Sigmoid colon (tissue), 7 donors: ENCODE measurements at places on chromosomes 3 and 15.

DNA sequence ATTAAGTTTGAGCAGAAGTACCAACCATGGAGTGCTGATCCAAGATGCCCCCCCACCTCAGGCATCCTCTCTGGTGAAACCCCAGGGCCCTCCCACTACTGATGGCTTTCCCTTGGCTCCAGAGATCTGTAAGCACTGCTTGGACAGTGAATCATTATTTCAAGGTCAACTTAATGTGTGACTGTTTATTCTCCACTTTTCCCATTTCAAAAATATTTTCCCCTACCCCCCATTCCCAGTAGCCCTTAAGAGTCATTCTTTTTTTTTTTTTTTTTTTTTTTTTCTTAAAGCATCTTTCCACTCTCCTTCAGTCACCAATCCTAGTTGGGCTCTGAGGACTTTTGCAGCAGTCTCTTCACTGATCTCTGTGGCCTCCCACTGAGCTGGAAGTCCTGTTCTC, 82.6 kb downstream of the PCCB start:
- DNase-seq, result no peak

DNA sequence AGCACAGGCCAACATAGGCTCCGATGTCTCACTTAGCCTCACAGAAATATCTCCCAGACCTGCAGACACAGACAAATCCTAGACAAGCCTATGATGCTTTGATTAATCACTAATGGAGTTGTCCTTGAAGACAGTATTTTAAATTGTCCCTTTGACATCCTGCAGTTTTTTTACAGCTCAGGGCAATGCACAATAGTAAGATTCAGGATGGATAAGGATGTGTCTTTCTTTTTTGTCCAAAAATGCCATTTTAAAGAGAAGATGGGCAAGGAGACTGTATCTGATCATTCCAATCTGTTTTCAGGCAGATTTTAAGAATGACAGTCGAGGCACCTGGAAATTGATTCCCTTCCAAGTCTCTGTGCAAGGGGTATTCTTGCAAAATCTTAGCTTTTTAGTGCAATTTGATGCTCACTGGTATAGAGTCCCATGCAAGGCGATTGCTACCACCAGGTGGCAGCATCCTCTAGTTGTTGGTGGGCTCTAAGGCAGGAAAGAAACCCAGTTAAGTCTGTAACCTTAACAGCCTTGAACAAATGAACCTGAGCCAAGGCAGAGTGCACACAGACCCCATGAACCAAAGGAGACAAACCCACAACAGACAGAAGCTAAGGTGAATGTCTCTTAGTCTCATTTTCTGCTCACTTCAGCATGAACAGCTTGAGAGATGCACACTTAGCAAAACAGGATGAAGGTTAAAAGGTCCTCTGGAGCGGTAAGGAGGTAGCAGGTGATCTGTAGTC, 51.2 kb upstream of the MINAR1 start:
- DNase-seq, result peak; percentile 71

GRCh38 chr3:195907934-195908693, at the start of gene TNK2:
Gene TNK2 (minus strand): TSS chr3:195908551. CDS start chr3:195888588, 19,963 bp downstream.
- peak; percentile 72 for DNase-seq

DNA sequence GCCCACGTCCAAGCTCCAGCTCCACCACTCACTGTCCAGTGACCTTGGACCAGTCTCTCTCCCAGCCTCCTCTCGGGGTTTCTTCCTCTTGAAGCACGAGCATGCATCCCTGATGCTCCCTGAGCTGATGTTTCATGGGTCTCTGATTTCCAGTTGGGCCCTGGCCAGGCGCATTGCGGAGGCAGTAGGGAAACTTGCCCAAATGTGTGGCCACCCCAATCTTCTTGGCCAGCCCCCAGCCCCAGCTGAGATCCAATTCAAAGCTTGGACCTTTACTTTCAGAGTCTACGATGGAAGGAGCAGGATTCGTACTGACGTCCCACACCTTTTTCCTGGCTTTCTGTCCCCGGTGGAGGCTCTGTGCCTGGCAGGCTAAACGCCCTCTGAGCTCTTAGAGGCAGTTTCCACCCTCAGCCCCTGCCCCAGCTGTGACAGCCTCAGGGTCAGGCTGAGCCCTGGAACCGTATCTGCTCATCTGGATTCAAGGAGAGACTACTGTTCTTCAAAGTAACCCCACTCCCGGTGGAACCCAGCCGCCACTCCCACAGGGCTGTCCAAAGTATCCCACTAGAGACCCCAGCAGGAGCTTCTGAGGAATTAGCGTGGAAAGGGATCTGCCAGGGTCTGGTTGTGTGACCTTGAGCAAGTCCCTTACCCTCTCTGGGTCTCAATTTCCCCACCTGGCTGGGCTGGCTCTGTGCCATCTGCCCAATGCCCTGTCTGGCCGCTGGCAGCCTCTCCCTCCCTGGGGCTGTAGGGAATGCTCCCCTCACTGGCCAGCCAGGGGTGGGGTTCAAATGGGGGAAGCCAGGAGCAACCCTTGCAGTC, 37.4 kb downstream of the CPN2 start:
- peak; percentile 94 for DNase-seq

GRCh38 chr15:25616471-25616870, 177.6 kb upstream of the UBE3A start:
- DNase-seq, result no peak

DNA sequence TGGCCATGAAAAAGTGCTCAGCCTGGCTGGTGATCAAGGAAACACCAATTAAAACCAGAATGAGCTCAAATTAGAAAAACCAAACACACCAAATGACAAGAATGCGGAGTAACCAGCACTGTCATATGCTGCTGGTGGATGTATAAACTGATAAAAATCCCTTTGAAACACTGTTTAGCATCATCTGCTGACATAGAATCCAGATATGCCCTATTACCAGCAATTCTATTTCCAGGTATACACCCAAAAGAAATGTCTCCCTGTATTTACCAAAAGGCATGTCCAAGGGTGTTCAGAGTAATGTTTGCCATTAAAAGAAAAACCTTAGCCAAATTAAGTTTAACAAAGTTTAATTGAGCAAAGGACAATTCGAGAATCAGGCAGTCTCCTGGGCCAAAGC, 138.6 kb downstream of the FMN1 start:
- DNase-seq, result no peak

GRCh38 chr15:35673093-35673684, 127.2 kb upstream of the DPH6 start:
- DNase-seq, result no peak

- DNase-seq, result no peak
Observed at GRCh38 chr3:121436641-121437040, 109.1 kb downstream of the POLQ start.

DNA sequence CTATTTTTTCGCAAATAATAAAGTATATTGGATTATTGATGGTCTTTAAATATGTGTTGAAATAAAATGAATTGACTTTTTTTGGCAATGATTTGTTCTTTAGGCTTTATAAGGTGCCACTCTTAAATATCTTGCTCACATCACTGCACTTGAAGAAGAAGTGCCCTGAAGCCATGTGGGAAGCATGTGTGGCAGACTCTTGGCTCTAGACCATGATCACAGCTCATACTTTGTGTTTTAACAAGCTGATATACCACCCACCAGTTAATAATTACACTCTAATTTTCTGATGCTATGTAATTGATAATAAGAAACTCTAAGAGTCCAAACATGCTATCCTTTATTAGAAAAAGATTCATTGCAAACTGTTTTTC, 52.1 kb upstream of the TGFBR2 start:
- DNase-seq, result no peak

- DNase-seq, result no peak
Observed at GRCh38 chr3:21621181-21621651, 129.8 kb downstream of the ZNF385D start.

DNA sequence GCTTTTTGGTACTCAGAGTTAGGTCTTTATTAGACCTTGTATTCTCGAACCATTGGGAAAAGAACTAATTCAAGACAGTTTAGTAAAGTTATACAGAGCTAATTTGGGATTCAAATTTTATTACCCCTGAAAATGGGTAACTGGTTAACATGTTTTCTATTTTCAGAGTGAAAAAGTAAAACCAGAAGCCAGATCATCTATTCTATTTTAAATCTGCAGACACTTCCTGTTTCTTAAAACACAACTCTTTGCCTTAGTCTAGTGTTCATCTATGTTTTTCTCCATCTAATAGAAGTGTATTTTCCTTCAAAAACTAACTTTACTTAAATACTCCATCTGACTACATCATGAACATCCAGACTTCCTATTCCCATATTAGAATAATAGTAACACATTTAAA, 113.4 kb downstream of the CCNL1 start:
- DNase-seq, result no peak

- DNase-seq, result no peak
Observed at GRCh38 chr15:77819851-77820728, 187.4 kb upstream of the LINGO1 start.

DNA sequence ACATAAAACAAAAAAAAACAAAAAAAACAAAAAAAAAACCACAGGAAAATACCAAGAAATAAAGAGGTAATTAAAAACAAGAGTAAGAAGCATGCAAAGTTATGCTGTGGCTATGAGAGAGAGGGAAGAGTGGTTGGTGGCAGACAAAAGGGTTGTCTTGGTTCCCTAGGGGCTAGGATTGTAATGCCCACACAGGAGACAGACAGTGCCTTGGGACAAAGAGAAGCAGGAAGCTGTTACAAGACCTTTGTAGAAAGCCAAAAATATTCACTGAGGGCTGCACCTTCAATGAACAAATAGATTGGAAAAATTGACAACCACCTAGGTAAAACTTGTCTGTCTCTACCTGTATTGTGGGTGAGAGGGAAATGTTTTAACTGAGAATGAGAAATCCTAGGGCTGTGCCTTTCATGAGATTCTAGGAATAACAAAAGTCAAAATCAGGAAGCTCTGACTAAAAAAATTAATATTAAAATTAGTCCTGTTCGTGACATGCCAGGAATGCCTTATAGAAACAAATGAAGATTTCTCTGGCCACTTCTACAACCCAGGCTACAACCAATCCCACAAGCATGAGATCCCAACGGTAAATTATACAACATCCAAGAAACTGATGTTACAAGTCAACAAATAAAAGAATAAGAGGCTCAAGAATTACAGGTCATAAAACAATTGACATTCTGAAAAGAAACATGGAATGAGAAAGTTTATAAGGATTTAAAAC, 45.0 kb upstream of the PRICKLE2 start:
- DNase-seq, result no peak

DNA sequence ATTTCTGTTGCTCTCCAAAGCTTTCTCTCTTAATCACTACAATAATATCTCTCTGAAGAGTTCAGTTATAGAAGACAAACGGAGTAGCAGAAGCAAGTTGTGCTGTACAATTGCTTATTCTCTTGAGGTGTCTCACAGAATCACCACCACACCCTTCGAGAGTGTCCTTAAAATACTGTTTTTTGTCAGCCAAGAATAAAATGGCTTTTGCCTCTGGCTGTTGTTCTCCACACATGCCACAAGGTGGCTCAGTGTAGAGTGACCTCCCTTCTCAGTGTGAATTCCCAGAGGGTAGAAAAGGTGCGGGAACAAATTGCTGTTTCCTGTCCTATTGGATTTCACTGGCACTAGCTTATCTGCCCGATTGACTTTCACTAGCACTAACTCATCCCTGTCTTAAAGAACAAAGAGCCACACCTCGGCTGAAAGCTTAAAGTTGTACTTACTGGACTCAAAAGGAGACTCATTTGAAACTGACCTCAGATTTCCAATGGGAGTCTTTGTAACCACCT, 134.2 kb upstream of the SATB1 start:
- no peak for DNase-seq

GRCh38 chr3:157559401-157559800, 56.2 kb upstream of the VEPH1 start:
- no peak for DNase-seq

- no peak for DNase-seq
Observed at GRCh38 chr3:123055352-123055751, 11.5 kb upstream of the PDIA5 start.

- DNase-seq, result no peak
Observed at GRCh38 chr3:82960379-82960778, 1198.9 kb upstream of the GBE1 start.

DNA sequence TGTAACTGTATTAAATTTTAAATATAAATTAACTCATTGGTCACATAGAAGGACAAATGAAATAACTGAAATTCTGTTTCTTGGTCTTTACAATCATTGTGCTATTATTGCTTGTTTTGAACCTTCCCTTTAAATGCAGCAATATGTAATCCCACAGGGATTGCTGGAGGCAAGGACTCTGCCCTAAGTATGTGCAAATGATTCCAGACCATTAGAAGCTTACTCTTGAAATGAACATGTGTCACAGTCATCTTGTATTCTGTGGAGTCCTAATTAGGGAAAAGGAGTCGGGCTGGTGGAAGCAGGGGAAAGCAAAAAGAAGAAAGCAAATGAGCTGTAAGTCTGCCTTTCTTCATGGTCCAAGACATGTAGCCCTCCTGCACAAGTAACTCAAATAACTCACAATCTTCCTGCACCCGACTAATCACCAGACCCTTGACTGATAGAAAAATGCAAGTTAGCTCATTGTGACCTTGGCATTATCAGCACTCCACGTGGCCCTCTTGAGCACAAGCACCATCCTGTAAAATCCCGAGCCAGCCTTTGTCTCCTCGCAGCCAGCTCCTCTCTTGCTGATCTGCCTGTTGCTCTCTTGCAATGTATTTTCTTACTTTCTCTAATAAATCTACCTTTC, 2.3 kb upstream of the TMPRSS7 start:
- no peak for DNase-seq

- no peak for DNase-seq
Observed at GRCh38 chr15:38593524-38593923, 28.9 kb upstream of the RASGRP1 start.

- DNase-seq, result no peak
Observed at GRCh38 chr3:55144015-55144673, 216.3 kb upstream of the LRTM1 start.

GRCh38 chr3:71583566-71584393, at the start of gene FOXP1:
Gene FOXP1 (minus strand): TSS chr3:71583728. CDS start chr3:71198381, 385,347 bp downstream.
- peak; percentile 85 for DNase-seq

- DNase-seq, result peak; percentile 64
Observed at GRCh38 chr3:5011555-5012256, 32.5 kb downstream of the BHLHE40 start.

DNA sequence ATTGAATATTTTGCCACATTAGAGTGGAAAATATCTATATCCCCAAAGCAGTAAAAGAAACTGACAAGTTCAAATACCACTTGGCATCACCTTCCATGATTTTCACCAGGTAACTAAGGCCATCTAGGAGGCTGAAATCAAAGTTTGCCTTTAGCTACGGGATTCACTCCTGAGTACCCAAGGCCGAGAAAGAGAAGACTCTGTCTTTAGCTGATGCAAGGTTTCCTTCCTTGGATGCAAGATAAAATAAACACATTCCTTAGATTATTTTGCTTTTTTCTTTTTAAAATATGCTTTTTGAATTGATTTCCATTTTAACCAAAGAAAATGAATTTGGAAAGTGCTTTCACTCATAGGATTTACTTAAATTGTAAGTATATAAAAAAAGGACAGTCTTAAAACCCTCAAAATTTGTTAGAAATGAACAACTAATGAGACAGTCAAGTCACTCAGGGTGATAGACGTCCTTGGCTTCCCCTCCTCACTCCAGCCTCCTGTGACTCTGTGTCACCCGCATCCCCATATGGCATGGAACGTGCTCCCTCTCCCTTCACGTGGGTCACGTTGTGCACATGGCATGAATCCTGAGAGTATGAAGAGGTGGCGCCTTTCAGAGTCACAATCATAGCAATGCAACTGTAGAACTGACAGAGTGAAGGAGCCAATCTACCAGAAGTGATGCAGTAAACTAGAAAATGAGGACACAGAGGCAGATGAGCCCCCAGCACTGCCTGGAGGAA, 148.4 kb downstream of the RTP4 start:
- DNase-seq, result no peak
